ENCODE measurements at places on chromosomes 3 and 15. TPM values are rescaled to one million over a fixed set of nuclear protein-coding genes. Genes with fewer than 3 reads are reported as not detected.

- no peak overlapping the region for H3K27ac ChIP-seq
- peaks cover 7% of the 10 kb centered on the region for H3K36me3 ChIP-seq
- peaks cover 4% of the 10 kb centered on the region for H3K4me1 ChIP-seq
- DNase-seq = no peak
These were observed 13.7 kb downstream of the C15orf39 start for GRCh38 chr15:75215107-75216004.

DNA sequence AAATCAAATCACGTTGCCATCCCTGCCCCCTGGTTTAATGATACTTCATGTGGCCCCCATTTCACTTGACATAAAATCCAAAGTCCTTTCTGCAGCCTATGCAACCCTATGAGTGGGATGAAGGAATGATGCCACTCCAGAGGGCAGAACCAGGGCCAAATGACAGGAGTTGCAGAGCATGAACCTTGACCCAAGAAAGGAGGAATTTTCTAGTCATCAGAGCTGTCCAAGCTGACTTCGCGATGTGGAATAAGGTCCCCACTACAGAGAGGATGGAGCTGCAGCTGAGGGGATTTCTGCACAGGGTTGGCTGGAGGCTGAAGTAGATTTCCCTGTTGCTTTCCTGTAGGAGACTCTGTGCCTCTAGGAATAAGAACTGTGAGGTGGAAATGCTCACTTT, 15.8 kb upstream of the EPHB3 start:
- no peaks in the 10 kb centered on the region for H3K36me3 ChIP-seq
- DNase-seq = no peak
- peaks cover 3% of the 10 kb centered on the region for H3K4me1 ChIP-seq
- H3K4me3 ChIP-seq = no peak overlapping the region

- DNase-seq = no peak
- H3K4me1 ChIP-seq = peaks cover 58% of the 10 kb centered on the region
These were observed 28.5 kb downstream of the DNAJC13 start for GRCh38 chr3:132445817-132446216.

GRCh38 chr15:52658955-52659354, 20.2 kb downstream of the ATOSA start:
- H3K27me3 ChIP-seq = no peaks in the 10 kb centered on the region
- H3K4me3 ChIP-seq = no peak overlapping the region
- peaks cover 46% of the 10 kb centered on the region for H3K36me3 ChIP-seq

DNA sequence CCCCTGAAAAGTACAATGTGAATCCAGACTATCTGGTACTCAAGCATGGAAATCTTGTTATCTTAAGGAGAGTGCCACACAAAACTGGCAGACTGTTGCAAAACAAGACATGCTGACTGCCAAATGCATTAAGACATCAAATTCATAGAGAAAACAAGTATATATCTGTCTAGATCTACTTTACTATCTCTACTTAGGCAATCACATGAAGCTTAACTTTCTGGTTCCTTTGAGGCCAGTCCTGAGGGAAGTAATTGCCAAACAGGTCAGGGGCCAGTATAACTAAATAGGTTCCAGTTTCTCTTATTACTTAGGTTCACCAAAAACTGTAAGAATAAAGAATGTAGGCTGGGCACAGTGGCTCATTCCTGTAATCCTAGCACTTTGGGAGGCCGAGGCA, 15.9 kb upstream of the SLC4A7 start:
- no peak overlapping the region for H3K4me3 ChIP-seq
- H3K27ac ChIP-seq = no peak overlapping the region
- no peaks in the 10 kb centered on the region for H3K27me3 ChIP-seq
- H3K4me1 ChIP-seq = peaks cover 20% of the 10 kb centered on the region
- no peaks in the 10 kb centered on the region for H3K36me3 ChIP-seq
- no peak for DNase-seq

- H3K27me3 ChIP-seq = no peaks in the 10 kb centered on the region
- no peaks in the 10 kb centered on the region for H3K36me3 ChIP-seq
- H3K4me1 ChIP-seq = no peaks in the 10 kb centered on the region
These were observed 107.3 kb downstream of the MINAR1 start for GRCh38 chr15:79539401-79539800.

DNA sequence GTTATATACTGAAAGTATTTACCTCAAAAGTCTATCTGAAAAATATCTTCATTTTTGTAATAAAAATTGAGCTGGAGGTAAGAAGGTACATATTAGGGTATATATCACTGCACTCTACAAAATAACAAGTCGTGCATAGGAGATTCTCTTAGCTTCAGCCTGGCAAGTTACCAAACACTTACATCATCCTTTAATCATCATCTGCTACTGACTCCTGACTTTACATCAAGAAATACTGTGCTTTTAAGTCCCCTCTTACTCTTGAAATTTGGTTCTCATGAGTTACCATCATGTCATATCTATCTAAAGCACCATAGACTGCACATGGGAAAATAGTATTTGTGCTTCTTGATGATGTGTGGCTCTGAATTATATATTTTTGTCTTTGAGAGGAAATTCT, 50.8 kb downstream of the LYSMD4 start:
- peaks cover 69% of the 10 kb centered on the region for H3K36me3 ChIP-seq
- H3K27ac ChIP-seq = peak overlapping the region; percentile 50

- no peak overlapping the region for H3K27ac ChIP-seq
- H3K4me1 ChIP-seq = no peaks in the 10 kb centered on the region
- peaks cover 3% of the 10 kb centered on the region for H3K27me3 ChIP-seq
- no peak overlapping the region for H3K4me3 ChIP-seq
- DNase-seq = no peak
These were observed 60.9 kb upstream of the EIF1B start for GRCh38 chr3:40248591-40248990.

DNA sequence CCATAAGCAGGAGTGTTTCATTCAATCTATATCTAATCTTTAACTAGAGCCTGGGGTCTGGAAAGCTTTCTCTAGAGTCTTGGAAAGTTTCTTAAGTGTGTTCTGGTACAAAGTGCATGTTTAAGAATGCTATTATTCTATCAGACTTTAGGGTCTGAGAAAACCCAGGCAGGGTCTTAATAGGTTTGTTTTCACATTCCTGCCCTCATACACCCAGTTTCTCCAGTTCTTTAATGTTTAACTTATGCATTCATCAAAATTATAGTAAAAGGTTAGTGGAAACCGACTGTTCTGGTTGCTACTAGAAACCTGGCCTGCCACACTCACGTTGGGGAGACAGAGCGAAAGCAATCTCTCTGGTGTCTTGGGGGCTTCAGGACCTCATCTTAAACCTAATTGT, 102.9 kb upstream of the WDR72 start:
- H3K4me3 ChIP-seq = no peak overlapping the region
- no peaks in the 10 kb centered on the region for H3K27me3 ChIP-seq
- H3K36me3 ChIP-seq = no peaks in the 10 kb centered on the region
- no peak for DNase-seq
- no peaks in the 10 kb centered on the region for H3K4me1 ChIP-seq

GRCh38 chr3:4580346-4581123, 87.4 kb downstream of the ITPR1 start:
- no peak overlapping the region for H3K27ac ChIP-seq
- H3K36me3 ChIP-seq = no peaks in the 10 kb centered on the region
- DNase-seq = no peak
- peaks cover 40% of the 10 kb centered on the region for H3K4me1 ChIP-seq
- H3K27me3 ChIP-seq = no peaks in the 10 kb centered on the region

DNA sequence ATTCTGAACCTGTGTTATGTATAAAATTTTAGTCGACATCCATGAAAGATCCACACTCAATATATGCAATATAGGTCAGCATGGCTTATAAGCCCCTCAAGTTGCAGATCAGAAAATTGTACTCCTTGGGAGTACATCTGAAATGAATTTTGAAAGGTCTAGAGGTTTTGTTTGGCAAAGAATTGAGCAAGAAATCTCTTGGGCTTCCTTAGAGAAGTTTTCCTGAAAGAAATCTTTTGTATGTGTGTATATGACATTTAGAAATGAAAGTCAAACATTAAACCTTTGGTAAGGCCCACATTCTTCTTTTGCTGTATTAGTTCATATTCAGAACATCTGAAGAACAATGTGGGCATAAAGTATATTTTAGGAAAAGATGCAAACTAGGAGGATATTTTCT, 1006.6 kb downstream of the NAALADL2 start:
- no peaks in the 10 kb centered on the region for H3K27me3 ChIP-seq
- peaks cover 13% of the 10 kb centered on the region for H3K4me1 ChIP-seq
- no peak overlapping the region for H3K27ac ChIP-seq
- no peaks in the 10 kb centered on the region for H3K36me3 ChIP-seq
- no peak for DNase-seq

The CCDC191 gene
- total RNA-seq = 4.3 TPM

The KLF15 gene
- 5.7 TPM for total RNA-seq

The STRIT1 gene
- not detected for total RNA-seq

The PIK3CA gene
- 48.1 TPM for total RNA-seq
